Thoracic aorta (tissue), 2 donors: ENCODE measurements at places on chromosomes 6 and 20. TPM values are rescaled to one million over a fixed set of nuclear protein-coding genes. Genes with fewer than 3 reads are reported as not detected.

GRCh38 chr6:4973415-4973814 is 30.4 kb downstream of the RPP40 start:
- H3K4me3 ChIP-seq: no peak overlapping the region
- H3K4me1 ChIP-seq: no peaks in the 10 kb centered on the region
- H3K27me3 ChIP-seq: no peaks in the 10 kb centered on the region
- no peaks in the 10 kb centered on the region for H3K36me3 ChIP-seq
- DNase-seq: no peak
- H3K27ac ChIP-seq: no peak overlapping the region

DNA sequence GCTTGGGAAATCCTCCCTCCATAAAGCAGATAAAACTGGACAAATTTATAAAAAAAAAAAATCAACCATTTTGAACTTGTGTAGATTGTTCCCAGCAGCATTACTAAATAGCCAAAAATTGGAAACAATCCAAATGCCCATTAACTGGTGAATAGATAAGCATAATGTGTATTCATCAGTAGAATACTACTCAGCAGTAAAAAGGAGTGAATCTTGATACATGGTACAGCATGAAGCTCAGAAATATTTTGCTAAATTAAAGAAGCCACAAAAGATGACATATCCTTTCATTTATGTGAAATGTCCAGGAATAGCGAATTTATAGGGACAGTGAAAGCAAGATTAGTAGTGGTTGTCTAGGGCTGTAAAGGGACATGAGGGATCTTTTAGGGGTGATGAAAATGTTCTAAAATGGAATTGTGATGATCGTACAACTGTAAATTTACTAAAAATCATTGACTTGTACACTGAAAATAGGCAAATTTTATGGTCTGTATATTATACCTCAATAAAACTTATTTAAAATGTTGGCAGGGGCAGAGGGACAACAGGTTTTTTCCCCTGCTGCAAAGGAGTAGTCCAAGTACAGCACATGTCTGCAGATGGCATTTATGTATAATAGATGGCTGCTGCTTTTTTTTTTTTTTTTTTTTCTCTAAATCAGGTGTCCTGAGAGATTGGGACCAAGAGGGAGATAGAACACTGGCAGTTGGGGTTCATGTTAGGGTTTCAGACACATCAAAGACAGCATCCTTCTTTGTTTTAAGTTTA is 59.5 kb downstream of the CBFA2T2 start:
- H3K4me3 ChIP-seq: no peak overlapping the region
- H3K36me3 ChIP-seq: no peaks in the 10 kb centered on the region
- H3K27ac ChIP-seq: no peak overlapping the region
- no peak for DNase-seq
- peaks cover 14% of the 10 kb centered on the region for H3K4me1 ChIP-seq
- no peaks in the 10 kb centered on the region for H3K27me3 ChIP-seq

Gene SLC17A2
- not detected for total RNA-seq

DNA sequence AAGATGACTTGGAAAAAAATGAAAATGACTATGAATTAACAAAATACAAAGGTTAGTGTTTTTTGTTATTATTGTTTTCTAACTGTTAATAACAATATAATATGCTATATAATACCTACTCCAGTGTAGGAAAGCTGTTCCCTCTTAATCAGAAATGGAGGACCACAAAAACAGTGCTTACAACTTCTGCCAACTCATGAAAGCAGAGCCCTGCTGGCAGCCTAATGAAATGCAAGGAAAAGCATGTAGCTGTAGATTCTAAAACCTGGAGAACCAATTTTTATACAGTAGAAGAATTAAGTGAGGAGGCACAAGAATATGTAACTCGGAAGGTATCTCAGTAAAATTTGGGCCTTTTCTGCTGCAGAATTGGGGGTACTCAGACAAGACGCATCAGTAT is 29.4 kb downstream of the PHIP start:
- H3K27ac ChIP-seq: no peak overlapping the region
- H3K4me1 ChIP-seq: no peaks in the 10 kb centered on the region
- no peak for DNase-seq

Gene PPP1R14C
- 0.95 TPM for total RNA-seq

GRCh38 chr6:50929323-50929722 is 110.7 kb downstream of the TFAP2B start:
- no peak overlapping the region for H3K27ac ChIP-seq
- no peaks in the 10 kb centered on the region for H3K4me1 ChIP-seq
- DNase-seq: no peak
- H3K36me3 ChIP-seq: no peaks in the 10 kb centered on the region

Gene GSTA3
- total RNA-seq: not detected

DNA sequence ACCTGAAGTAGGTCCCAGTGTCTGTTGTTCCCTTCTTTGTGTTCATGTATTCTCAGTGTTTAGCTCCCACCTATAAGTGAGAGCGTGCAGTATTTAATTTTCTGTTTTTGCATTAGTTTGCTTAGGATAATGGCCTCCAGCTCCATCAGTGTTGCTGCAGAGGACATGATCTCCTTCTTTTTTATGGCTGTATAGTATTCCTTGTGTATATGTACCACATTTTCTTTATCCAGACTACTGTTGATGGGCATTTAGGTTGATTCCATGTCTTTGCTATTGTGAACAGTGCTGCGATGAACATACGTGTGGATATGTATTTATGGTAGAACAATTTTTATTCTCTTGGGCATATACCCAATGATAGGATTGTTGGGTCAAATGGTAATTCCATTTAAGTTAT is 125.4 kb downstream of the B3GAT2 start:
- DNase-seq: no peak
- no peaks in the 10 kb centered on the region for H3K27me3 ChIP-seq
- no peaks in the 10 kb centered on the region for H3K36me3 ChIP-seq
- peaks cover 6% of the 10 kb centered on the region for H3K4me1 ChIP-seq
- no peak overlapping the region for H3K27ac ChIP-seq
- no peak overlapping the region for H3K4me3 ChIP-seq

Gene RPS6KA2
- total RNA-seq: 75.4 TPM

DNA sequence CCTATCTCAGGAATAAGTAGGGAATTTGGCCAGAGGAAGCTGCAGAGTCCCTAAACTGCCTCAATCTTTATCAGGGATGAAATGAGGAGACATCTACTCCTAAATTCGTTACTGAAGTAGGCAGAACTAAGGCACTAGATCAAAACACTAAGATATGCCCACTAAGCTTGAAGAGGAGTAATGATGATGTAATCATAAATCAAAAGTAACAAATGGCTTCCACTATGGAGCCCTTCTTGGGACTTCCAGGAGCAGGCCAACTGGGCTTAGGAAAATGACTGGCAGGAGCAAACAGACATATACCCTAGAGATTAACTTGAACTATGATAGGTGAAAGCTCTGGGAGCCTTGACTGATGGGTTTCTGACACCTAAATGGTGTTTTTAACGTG is 15.4 kb downstream of the ZSCAN12 start:
- no peak overlapping the region for H3K27ac ChIP-seq
- peaks cover 12% of the 10 kb centered on the region for H3K36me3 ChIP-seq
- DNase-seq: no peak
- no peaks in the 10 kb centered on the region for H3K27me3 ChIP-seq
- H3K4me1 ChIP-seq: peaks cover 4% of the 10 kb centered on the region

- no peaks in the 10 kb centered on the region for H3K36me3 ChIP-seq
- H3K27me3 ChIP-seq: no peaks in the 10 kb centered on the region
- no peak overlapping the region for H3K4me3 ChIP-seq
Observed at GRCh38 chr20:41714030-41714429, 95.9 kb upstream of the CHD6 start.
